EH (cell line): ENCODE measurements at places on chromosomes 1 and 21.

- no peak for DNase-seq
Observed at GRCh38 chr1:177976596-177976995, 6.7 kb upstream of the SEC16B start.

GRCh38 chr1:170823120-170823519, 112.2 kb upstream of the MROH9 start:
- DNase-seq = peak; percentile 33

- DNase-seq = no peak
Observed at GRCh38 chr1:201320168-201320788, 37.0 kb downstream of the PKP1 start.

DNA sequence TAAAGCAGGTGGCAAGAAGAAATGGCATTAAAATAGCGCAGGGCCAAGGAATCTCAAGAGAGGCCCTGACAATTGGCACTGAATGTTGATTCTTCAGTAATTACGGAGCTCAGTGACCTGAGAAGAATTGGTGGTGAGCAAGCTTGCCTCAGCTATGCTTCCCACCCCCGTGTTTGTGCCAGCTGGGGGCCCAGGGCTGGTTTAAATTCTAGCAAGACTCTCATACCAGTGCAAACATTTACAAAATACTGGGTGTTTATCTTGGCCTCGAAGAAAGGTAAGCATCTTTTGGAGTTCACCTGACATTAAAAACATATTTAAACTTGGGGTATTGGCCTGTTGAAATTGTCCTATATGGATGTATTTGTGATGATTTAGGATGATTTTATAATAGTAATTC, 296.7 kb upstream of the USP25 start:
- no peak for DNase-seq

GRCh38 chr21:40850071-40850470, 3.1 kb upstream of the DSCAM start:
- DNase-seq = no peak

DNA sequence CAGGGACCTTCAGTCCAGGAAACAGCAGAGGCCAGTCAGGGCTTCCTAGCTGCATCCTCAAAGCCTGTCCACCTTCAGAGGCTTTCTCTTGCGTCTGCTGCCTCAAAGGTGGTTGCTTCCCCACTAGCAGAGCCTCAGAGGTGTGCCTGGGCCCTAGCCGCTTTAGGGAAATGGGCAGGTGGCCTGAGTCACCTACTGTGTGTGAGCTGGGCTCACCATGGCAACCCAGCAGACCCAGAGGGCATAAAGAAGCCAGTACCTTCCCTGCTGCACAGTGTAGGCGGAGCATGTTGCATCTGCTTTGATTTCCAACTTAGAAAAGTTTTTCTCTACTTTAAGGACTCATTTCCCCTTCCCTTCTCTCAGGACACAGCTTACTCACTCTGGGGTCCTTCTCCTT, 12.5 kb downstream of the SLC9A1 start:
- DNase-seq = no peak

DNA sequence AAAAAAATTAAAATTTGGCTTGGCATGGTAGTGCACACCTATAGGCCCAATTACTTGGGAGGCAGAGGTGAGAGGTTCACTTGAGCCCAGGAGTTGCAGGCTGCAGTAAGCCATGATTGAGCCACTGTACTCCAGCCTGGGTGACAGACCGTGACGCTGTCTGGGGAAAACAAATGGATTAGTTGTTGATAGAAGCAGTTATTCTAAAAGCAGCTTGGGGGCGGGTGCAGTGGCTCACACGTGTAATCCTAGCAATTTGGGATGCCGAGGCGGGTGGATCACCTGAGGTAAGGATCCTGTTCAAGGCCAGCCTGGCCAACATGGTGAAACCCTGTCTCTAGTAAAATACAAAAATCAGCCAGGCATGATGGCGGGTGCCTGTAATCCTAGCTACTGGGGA, 40.3 kb downstream of the KIF1B start:
- no peak for DNase-seq

DNA sequence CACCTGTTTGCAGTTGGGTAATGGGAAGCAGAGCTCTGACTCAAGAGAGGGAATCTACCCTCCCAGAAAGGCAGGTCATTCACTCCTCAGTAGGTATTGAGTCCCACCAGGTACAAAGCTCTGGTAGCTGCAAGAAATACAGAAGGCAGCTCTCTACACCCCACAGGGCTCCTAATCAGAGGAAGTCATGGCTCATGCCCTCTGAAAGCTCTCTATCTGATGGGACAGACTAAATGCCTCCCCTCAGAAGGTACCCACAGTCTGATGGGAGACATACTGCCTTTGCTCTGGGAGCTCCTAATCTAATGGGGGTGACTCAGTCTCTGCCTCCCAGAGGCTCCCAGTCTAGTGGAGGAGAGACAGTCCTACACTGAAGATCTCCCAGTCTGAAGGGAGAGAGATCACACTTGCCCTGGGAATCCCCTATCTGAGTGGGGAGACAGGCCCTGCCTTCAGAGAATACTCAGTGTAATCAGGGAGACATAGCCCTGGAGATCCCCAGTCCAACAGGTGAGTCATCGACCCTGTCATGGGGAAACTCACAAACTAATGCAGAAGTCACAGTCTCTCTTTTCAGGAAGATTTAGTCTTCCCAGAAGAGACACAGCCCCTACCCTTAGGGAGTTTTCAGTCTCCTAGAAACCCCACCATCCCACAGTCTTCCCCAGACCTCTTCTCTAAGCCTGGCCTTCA, 23.7 kb downstream of the CAMK1G start:
- DNase-seq = peak; percentile 54

GRCh38 chr1:192805832-192806323, 3.0 kb upstream of the RGS2 start:
- DNase-seq = peak; percentile 88

DNA sequence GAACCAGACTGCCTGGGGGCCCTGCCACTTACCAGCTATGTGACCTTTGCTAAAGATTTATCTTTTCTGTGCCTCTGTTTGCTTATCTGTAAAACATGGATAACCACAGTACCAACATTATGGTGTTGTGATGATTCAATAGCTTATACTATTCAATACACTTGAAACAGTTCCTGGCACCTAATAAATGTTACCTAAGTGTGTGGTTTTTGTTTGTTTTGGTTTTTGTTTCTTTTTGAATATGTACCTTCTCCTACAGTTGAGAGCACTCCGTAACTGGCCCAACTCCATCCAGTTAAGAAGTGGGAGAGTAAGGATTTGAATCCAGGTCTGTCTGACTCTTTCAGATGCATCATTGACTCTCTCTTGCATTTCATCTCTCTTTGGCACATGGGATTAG, 125.8 kb upstream of the C8B start:
- DNase-seq = no peak

DNA sequence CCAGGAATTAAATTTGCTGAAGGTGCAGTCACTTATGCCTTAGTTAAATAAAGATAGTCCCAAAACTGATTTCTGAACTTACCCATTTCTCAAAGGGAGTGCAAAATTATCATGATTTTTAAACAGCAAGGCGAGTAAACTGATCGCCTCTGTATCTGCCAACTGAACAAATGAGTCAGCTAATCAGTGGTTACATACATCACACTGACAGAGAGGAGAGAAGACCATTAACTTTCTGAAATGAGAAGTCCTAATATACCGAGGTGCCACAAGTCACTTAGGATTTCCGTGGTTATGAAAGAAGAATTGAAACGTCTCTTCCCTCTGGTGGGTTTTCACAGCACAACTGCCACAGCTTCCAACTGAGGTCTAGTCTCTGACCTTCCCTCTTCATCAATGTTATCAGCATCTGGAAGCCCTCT, 400.7 kb downstream of the SMYD3 start:
- no peak for DNase-seq

- DNase-seq = peak; percentile 50
Observed at GRCh38 chr21:36854391-36854790, 112.1 kb downstream of the HLCS start.

GRCh38 chr1:54375298-54375697, 30.9 kb downstream of the SSBP3 start:
- no peak for DNase-seq

GRCh38 chr1:83086346-83086745, 912.6 kb downstream of the TTLL7 start:
- no peak for DNase-seq

DNA sequence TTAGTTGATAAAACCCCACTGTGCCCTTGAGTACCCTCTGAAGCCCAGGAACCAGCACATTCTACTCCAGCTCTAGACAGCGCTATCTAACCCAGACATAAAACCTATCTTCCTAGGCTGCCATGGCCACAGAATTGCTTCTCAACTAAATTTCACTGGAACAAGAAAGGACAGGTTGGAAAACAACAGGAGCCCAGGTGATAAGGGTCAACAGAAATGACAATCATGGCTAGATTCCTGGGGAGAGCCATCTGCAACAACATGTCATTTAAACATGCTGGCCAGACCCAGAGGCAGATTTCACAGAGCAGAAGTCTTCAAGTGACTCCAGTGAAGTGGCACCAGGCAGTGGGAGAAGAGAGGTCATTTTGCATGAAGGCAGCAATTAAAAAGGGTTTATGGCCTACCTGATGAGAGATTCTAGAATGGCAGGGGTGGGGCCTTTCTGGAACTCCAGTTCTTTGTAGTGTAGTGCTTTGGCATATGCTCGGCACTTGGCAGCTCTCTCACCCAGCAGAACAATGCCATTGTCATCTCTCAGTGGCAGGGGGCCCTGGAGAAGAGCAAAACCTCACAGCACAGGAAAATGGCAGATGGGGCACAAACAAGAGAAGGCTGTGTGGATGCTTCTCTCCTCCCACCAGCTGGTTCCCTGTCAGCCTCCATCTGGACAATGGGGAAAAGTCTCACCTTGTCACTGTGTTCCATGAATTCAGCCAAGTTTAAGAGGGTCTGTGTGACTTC, 9.9 kb downstream of the ANGPTL7 start:
- no peak for DNase-seq

DNA sequence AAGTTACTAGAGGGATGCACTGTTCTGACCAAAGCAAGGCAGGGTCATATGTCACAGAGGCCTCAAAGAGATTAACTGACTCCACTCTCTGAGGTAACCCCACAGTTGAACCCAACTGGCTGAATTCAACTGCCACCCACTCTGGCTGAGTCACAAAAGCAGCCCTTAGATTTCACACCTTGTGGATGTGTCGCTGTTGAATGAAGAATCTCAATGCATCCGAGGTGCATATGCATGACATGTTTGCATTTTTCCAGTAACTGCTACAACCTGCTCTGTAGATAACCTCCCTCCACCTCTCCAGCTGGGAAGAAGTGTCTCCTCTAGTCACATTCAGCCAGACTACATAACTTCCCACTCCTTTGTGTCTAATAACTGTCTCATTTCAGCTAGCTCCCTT, 27.9 kb upstream of the KIF21B start:
- DNase-seq = no peak

- DNase-seq = no peak
Observed at GRCh38 chr1:226787071-226787470, 48.0 kb upstream of the ITPKB start.

- no peak for DNase-seq
Observed at GRCh38 chr21:41585199-41585994, 77.4 kb upstream of the TMPRSS2 start.

GRCh38 chr1:7616953-7617352, 154.1 kb upstream of the VAMP3 start:
- no peak for DNase-seq

GRCh38 chr1:57530206-57530910, 106.5 kb upstream of the DAB1 start:
- no peak for DNase-seq
